Occipital lobe (tissue), 3 donors: ENCODE measurements at places on chromosomes 1 and 21.

DNA sequence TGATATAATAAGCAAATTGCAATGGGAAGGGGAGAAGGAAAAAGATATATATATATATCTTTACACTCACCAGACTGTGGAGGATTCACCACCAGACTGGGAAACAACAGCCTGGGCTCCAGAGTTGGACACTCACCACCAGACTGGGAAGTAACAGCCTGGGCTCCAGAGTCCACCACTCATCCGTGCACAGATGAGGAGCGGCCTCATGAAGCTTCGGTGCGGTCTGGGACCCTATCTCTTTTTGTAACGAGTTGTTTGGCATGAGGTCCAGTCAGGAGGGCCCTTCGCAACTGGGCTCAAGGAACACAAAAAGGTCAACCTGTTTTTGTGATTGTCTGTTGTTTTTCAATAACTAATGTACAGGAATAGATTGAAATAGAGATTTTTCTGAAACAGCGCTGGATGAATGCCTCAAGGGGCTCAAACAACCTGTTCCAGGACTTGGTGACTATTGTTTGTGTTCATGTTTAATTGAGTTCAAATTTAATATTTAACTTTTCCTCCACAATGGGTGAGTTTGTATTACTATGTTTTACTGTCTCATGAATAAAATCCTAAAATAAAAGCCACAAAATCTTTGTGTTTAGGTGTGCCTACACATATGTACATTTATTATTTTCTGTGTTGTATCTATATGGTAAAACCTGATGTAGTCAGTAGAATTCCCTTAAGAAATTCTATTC is 40.1 kb downstream of the S100A10 start:
- no peak for DNase-seq

- DNase-seq, result no peak
These were observed 28.6 kb upstream of the IFNAR1 start for GRCh38 chr21:33296156-33296555.

- no peak for DNase-seq
These were observed 1.5 kb upstream of the ETS2 start for GRCh38 chr21:38804030-38804788.

- no peak for DNase-seq
These were observed 59.0 kb downstream of the ZBTB17 start for GRCh38 chr1:15916916-15917315.

- no peak for DNase-seq
These were observed 226.3 kb upstream of the ADGRL2 start for GRCh38 chr1:81574408-81574807.

DNA sequence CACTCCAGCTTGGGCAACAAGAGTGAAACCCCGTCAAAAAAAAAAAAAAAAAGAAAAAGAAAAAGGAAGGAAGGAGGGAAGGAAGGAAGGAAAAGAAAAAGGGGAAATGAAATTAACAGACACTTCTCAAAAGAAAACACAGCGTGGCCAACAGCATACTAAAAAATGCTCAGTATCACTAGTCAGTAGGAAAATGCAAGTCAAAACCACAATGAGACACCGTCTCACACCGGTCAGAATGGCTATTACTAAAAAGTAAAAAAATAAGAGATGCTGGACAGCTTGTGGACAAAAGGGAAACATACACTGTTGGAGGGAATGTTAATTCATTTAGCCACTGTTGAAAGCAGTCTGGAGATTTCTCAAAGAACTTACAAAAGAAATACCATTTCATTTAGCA is 369.5 kb upstream of the BRINP3 start:
- no peak for DNase-seq

GRCh38 chr1:244919320-244920282 is 55.3 kb upstream of the HNRNPU start:
- DNase-seq, result no peak

DNA sequence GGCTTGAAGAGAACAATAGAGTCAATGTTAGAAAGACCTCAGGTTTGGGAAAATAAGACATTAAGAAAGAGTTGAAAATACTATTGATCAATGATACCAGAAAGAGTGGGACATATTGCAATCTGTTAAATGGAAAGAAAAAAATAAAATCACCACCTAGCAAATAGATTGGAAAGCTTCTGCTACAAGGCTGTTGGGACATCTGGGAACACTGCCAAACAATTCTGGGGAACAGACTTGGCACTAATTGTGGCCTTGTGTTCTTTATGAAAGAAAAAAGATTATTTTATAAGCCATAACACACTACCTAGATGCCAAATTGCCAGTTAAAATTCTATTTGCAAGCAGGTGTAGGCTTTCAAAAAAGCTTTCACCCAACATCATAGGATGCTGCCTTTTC is 137.8 kb downstream of the TSEN15 start:
- no peak for DNase-seq

DNA sequence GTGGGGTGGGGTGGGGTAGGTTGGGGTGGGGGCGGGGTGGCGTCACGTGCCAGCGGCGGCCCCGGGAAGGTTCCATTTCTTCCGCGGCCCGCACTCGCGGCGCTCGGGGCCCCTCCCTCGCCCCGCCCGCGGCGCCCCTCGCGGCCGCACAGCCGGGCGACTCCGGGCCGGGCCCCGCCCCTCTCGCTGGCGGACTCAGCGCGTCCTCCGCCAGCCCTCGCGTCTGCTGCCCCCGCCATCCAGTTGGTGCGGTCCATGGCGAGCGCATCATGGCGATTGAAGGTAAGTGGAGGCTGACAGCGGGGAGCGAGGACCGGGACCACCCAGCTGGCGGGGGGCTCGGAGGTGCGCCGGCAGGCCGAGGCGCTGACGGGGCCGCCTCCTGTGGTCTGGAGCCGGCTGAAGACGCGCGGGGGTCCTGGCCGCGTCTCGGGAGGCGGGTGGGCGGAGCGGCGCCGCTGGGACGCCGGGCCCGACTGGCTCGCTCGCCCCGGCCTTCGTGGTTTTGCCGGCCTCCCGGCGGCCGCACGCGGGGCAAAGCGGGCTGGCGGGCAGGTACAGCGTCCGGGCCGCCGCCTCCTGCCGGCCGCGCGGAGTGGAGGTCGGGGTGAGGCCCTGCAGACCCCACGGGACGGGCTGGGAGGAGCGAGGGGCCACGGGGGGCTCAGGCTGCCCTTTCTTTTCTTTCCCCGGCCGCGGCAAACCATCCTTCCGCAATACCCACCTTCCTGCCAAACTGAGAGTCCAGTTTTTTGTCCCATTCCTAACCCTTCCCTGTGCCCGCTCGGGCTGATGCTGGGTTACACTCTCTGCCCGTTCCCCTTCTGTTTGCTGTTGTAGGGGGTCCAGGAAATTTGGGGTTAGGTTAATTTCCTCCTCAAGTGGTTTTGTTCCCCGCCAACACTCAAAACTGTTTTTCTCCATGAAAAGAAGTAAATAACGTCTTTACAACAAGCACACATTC is at the start of gene SYT14:
SYT14 (plus strand) TSS at position 222 of the 964 bp plus-strand sequence; CDS start at position 270, 48 bp downstream.
- DNase-seq, result peak; percentile 65

DNA sequence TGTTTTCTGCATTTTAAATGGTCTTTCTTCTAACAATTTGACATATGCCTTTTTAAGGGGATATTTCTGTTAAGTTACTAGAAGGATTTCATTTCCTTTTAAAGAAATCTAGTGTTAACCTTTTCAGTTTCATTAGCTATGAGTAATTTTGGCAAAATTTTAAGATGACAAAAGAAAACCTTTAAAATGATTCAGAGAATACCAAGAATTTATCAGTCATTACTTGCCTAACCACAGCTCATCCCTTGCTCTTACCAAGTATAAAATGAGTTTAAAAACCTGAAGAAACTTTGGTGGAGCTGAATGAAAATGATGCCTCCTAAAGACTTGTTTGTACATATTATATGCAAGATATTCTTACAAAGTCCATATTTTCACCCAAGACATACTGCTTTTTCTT is 101.7 kb downstream of the NEK7 start:
- DNase-seq, result no peak

- no peak for DNase-seq
These were observed 30.3 kb downstream of the SSBP3 start for GRCh38 chr1:54375712-54376429.

GRCh38 chr1:91589437-91589836 is 88.8 kb downstream of the CDC7 start:
- DNase-seq, result no peak

DNA sequence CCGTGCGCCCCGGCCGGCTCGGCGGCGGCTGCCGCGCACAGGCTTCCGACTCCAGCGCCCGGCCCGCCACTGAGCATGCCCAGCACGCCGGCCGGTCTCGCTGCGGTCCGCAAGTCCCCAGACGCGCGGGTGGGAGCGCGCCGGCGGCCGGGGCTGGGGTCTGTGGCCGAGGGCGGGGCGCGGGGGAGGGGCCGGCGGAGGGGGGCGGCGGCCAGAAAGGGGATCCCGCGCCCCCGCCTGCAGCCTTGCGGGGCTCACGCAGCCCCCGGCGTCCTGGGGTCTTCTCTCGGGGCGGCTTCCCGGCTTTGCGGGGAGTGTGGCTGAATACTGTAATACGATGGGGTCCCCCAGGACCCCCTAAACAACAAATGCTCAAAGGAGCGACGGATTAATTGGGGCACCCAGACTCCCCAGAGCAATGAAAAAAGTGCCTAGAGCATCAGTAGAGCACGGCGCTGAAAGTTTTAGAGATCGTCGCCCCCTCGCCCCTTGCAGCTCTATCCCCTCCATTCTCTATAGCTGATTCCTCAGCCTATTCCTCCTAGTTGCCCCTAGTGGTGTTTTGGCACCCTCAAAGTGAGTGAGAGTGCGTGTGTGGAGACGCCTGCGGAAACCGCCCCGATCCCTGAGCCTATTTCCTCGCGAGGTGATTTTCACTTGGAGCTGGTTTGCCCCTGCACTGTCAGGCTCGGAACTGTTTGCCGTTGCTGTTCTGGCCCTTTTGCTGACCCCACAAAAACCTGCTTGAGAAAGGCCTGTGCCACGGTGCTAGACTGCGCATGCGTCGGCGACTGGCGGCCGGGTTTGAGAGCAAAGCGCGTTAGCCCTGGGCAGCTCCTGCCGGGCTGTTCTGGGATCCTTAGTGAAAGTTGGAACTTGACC is at the start of gene VAV3:
VAV3 (minus strand) TSS at position 71 of the 882 bp plus-strand sequence. CDS start 311 bp downstream, outside the sequence.
- peak; percentile 47 for DNase-seq

GRCh38 chr1:207779008-207779407 is 27.2 kb downstream of the CD46 start:
- DNase-seq, result no peak

GRCh38 chr1:207993477-207994445 is 82.8 kb upstream of the CD34 start:
- no peak for DNase-seq

DNA sequence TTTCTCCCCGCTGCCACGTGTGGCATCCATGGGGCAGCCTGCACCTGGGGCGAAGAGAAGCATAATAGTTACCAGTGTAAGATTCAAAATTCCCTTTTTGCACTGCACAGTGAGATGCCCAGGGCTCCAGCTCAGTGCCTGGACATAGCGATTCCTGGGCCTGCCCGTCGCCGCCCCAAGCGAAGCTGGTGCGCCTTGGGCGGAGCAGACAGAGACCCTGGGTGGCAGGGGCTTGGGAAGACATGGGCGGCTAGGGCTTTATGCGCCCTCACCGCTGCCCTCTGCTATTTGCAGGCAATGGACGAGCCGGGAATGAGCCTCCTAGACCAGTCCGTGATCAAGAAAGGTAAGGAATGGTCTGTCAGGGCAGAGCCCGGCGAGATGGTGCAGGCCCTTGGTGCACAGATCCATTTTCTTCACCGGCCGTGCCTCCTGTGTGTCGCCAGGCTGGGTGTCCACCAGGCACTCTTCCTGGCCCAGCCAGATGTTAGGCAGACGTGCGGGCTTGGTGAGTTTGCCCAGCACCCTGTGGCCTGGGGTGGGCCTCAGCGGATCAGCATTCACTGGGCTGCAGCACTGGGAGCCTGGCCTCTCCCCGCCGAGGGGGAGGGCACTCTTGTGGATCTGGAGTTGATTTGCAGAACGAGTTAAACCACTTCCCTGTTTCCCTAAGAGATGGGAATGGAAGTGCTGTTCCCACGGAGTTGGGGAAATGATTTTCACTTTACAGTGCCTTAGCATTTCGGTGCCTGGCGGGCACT is 1.7 kb downstream of the TFAP2E start:
- DNase-seq, result no peak

DNA sequence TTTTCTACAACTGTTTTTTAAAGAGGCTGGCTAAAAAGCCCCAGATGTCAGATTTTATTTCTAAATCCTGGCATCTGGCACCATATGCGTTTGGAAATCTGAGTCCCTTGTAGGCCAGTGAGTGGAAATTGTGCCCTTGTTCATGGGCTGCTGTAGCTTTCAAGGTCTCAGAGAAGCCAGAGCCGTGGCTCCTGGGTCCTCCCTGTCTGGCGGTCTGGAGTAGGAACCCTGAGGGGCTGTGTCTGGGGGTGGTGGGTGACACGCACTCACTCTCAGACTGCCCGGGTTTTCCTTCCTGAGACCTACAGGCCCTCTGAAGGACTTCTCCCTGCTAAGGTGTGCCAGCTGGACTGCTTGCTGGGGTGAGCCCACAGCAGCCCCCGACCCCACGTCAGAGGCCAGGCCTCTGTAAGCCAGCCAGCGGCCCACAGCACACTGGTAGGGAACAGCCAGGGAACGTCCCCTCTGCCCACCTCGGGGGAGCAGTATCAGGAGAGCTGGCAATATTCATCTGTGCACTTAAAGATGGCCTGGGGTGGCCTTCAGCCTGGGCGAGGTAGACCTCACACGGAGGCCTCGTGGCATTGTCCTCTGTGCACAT is 151.5 kb downstream of the PEX14 start:
- no peak for DNase-seq

GRCh38 chr1:60903591-60903990 is 178.8 kb upstream of the NFIA start:
- peak; percentile 72 for DNase-seq

- DNase-seq, result peak; percentile 86
These were observed at the start of gene SOX13 for GRCh38 chr1:204072931-204073836. TSS of gene SOX13 (plus strand) at chr1:204073115. CDS start at chr1:204112916, 39,801 bp downstream.

DNA sequence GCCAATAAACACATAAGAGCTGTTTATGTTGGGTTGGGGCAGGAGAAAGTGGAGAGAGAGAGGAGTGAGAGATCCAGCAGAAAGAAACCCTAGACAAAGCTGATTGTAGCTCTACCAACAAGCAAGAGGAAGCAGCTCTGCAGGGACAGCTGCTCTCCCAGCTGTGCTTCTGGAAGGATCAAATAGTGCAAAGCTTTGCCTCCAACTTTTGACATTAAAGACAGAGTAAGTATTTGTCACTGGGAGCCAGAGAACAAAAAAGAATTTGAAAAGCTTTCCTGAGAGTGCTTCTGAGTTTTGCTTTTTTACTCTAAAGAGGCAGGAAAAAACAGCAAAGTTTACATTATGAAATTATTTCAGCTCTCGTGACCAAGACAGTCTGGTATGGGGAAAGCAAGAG is 28.5 kb upstream of the C1orf198 start:
- DNase-seq, result no peak

GRCh38 chr1:161719325-161719611 is 2.1 kb upstream of the FCRLB start:
- DNase-seq, result no peak

DNA sequence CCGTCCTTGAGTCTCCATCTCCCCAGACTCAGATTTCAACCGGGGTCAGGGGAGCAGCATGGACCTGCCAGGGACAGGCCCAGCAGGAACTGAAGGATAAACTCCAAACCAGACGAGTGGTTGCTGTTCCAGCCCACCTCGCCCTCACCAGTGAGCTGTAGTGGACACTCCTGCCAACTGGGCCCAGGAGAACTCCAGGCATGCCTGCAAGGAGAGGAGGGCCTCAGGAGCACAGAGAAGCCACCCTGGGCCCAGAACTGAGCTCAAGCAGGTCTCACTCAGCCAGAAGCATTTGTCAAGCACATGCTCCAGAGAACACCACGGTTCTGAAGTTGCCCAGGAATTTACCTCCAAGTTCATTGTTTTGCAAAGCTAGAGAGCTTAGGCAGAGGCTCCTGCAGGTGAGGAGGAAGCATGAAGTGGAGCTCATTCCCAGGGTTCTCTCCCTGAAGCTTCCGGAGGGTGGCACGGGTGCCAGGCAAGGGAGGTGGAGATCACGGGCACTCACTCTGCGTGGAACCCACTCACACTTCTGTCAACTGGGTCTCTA is 61.0 kb downstream of the MATN1 start:
- DNase-seq, result no peak

- no peak for DNase-seq
These were observed 178.5 kb downstream of the PRDM2 start for GRCh38 chr1:13878451-13878850.
